ENCODE measurements at places on chromosomes 1 and 21. TPM values are rescaled to one million over a fixed set of nuclear protein-coding genes. Genes with fewer than 3 reads are reported as not detected.

FMO3 gene
- total RNA-seq, result not detected

- DNase-seq, result no peak
Measured at GRCh38 chr1:227328405-227329019, 10.2 kb upstream of the CDC42BPA start.

TMPRSS15 gene
- total RNA-seq, result 0.32 TPM

GRCh38 chr1:29183287-29183686 lies 1.6 kb upstream of the SRSF4 start:
- DNase-seq, result no peak

Measured in NCI-H460 (cell line).